ENCODE measurements at places on chromosomes 7 and 10.

DNA sequence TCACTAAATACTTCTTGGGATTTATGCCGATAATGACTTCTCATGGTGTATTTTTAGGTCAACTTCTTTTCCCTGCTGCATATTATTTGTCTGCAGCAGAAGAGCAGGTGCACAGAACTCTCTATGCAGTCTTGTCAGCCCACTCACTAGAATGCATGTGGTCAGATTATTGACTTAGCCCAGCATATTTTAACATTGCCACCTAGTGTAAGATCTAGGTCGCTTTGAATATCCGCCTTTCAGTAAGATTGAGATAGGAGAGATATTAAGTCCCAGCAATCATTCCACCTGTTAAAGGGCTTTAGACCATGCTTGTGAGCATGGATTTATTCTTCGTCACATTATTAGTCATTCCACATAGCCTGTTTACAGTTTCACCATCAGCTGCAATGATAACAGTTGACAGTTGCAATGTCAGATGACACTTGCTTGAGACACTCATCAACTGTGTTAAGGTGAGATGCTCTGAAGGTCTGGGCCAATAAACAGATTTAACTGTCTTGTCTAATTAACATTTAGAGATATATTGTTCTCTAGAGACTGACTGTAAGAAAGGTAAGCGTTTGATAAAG is 491.7 kb downstream of the ARL4A start:
- no peak for DNase-seq

DNA sequence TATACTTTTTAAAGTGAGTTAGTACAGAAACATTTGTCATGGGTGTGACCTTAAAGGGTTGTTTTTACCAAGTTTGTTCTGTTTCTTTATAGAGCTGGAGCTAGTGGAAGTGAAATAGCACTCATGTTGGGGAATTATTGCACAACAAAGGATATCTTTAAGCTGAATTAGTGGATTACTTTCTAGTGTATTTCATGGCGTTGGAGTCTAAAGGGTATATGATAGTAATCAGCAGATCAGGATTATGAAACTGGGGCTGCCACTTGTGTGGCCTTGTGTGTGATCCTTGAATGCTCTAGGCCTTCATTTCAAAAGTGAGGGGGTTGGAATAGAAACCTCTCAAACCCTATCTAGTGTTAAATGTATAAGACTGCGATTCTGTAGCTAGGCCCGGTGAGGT is 123.6 kb downstream of the LYZL1 start:
- no peak for DNase-seq

DNA sequence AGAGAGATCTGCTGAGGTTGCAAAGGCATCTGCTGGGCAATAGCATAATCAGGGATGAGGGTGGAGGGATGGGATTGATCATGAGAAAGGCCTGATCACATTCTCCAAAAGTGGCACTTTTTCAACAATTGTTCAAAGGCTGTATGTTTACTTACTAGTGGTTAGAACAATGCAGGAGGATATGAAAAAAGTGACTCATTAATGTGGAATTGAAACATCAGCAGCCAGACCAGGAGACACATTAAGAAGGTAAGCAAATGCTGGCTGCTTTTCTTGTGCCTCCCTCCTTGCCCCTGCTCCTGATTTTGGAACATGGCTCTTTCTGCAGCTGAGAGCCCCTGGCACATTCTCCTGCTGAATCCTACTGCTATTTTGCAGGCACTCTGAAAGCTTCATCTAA is 63.5 kb downstream of the FAM204A start:
- DNase-seq = no peak

- no peak for DNase-seq
Measured at GRCh38 chr7:28124413-28124812, 56.2 kb downstream of the JAZF1 start.

GRCh38 chr7:142323706-142324105 is 65.8 kb upstream of the PRSS58 start:
- peak; percentile 65 for DNase-seq

DNA sequence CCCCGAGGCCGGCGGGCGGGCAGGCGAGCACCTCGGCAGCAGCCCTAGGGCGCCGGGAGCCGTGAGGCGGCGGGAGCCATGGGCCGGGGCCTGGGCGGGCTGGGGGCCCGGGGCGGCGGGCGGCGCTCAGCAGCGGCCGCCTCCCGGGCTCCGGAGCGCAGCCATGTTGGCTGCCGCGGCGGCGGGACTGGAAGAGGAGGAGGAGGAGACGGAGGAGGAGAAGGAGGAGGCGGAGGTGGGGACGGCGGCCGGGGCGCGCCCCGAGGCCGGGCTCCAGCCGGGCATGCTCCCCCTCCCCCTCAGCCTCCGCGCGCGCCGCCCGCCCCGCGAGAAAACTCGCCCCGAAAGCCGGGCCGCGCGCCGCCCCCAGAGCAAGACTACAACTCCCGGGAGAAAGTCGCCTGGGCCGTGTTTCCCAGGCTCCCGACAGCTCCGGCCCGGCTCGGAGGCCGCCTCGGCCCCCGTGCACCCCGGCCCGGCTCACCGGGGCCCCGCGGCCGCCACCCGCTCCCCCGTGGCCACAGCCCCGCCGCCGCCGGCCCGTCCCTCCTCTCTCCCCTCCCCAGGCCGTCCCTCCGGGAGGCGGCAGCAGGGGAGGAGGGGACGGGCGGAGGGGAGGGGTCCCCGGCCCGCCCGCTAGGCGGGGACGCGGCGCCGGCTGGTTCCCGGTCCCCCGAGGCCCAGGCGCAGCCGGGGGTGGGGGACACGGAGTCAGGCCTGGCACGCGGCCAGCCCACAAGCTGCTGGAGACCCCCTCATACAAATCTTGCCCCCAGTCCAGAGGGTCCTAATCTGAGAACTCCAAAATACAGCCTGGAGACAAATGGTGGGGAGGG is at the start of gene DLG5:
Gene DLG5 (minus strand): TSS at position 190 of the 836 bp plus-strand sequence. CDS start 235 bp downstream, outside the sequence.
- DNase-seq = peak; percentile 58

- DNase-seq = no peak
Measured at GRCh38 chr10:61964059-61964709, 62.7 kb downstream of the ARID5B start.

DNA sequence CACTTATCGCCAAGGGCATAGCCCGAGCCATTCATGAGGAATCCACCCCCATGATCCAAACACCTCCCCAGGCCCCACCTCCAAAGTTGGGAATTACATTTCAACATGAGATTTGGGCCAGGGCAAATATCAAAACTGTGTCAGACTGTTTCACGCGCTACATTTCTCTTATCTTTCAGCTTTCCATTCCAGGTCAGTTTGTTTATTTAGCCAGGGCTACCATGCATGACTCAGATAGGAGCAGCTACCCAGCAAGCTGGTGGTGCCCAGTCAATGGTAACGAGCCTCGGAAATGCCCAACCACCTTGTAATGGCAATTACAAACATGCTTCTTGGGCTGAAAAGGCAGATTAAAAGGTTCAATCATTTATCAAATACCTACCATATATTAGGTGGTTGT is 43.6 kb upstream of the BAMBI start:
- DNase-seq = no peak

DNA sequence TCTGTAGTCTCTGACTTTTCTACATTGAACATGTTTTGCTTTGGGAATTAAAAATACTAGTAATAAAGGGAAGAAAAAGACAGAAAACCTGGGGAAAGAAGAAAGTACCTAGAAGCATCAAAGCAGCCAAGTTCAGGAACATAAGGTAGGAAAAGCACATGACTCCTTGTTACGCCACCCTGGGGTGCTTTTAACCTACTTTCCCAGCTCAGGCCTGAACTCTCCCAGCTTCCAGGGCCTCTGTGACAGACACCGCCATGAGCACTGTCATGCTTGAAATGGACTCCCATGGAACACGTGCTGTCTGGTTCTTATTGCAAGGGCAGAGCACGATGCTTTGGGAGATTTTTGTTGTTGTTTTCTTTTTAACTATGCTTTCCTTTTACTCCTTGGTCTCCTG is 11.4 kb downstream of the ACTR1A start:
- no peak for DNase-seq

DNA sequence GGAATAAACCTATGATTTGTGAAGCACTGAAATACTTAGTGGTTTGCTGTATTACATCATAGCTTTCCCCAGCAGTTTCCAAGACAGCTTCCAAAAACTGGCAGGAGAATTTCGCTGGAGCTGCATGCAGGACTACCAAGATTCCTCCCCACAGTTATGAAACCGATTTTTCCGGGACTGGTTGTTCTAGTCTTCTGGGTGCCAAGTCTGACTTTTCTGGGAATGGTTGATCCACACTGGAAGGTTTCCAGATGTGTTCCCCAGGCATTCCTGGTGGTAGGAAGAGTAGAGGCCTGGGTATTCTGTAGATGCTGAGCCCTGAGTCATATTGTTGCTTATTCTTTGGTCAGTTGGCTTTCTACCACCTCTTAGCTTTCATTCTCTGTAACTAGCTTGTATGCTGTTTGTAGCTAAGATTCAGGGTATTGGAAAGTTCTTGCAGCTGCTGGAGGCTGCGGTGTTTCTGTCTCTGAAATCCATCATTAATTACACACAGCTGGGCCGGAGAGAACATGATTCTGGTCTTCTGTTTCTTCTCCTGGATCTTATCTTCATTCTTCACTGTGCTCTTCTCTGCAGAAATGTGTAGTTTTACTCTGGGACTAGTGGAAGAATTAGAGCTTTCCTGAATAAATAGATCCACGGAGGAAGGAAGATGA is 6.3 kb downstream of the ABCC2 start:
- no peak for DNase-seq
